ENCODE measurements at places on chromosomes 2 and 18.

GRCh38 chr2:145017149-145017548 lies 497.2 kb upstream of the ZEB2 start:
- DNase-seq, result no peak

DNA sequence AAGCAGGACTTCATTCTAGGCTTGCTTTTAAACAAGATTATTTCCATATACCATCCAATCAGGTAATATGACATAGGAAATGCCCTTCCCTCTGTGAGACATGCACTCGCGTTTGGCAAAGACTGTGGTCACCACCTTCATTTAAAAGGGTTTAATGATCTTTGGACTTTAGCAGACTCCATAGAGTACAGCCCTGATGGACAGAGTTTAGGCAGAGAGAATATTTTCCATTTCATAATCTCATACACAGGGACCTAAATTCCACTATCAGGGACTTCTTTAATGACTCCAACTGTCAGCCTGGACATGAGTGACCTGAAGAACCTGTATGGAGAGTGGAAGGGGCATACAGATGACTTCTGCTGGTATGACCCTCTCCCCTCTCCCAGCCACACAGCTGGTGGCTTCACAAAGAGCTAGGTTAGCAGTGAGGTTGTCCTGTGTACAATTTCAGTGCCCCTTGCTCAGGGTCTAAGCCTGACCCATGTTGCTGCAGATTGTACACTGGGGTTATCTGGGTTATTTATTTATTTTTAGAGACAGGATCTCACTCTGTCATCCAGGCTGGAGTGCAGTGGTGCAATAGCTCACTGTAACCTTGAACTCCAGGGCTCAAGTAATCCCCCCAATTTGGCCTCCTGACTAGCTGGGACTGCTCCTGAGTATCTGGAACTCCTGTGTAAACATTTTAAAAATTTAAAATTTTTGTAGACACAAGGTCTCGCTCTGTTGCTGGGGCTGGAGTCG lies 59.2 kb downstream of the PTPRM start:
- no peak for DNase-seq

- DNase-seq, result no peak
These were observed 75.0 kb downstream of the PTGR3 start for GRCh38 chr18:75133721-75134610.

DNA sequence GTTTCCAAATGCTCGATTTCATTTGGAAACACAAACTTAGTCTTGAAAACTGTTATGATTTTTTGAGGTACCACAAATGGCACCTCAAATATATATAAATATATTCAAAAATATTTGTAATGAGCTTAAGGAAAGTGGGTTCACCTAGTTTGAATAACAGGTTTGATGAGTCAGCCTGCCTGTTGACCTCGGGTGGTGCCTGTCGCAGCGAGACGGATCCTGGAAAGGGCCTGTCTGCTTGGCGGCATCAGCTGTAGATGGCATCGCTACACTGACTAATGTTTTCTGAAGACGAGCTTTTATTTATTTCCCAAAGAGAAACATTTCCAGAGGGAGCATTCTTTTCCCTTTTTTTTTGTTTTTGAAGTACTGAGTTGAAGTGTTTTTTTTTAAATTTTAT lies 6.9 kb downstream of the ALLC start:
- no peak for DNase-seq

GRCh38 chr2:102271844-102272243 lies 39.5 kb upstream of the IL1RL1 start:
- no peak for DNase-seq

- DNase-seq, result no peak
These were observed 173.4 kb downstream of the ANAPC1 start for GRCh38 chr2:111710613-111711012.

DNA sequence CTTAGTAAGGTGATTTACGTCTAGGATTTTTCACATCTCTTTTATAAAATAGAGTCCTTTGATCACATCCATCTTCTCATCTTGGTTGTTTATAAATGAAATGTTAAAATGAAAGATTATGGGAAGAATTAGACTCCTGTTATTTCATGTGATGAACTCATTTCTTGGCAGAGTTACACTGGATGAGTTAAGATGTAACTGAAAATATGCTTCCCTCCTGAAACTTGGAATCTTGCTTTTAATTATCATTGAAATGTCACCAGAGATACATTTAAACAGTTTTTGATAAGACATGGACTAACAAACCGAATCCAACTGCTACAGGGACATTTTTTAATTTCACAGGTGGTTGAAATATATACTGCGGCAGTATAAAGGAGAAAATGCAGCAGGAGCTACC lies 274.0 kb downstream of the DLGAP1 start:
- peak; percentile 1 for DNase-seq

DNA sequence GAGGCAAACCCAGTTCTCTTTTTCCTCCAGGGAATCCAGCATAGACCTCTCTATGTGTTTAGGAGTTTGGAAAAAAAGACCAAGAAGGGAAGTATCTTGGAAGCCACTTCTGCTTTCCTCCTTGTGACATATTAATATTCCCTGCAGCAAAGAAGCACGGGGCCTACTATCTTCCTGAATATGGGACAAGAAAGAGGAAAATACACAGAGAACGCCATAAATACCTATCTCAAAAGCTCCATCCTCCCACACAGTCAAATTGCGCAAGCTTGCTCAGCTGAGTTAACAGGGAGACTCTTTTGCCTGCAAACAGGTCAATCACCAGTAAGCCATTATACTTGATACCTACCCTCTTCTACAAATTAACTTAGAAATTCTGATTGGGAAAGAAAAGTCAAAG lies 16.7 kb upstream of the RAPH1 start:
- peak; percentile 51 for DNase-seq

- peak; percentile 28 for DNase-seq
These were observed 14.9 kb upstream of the SNED1 start for GRCh38 chr2:240983361-240983995.

DNA sequence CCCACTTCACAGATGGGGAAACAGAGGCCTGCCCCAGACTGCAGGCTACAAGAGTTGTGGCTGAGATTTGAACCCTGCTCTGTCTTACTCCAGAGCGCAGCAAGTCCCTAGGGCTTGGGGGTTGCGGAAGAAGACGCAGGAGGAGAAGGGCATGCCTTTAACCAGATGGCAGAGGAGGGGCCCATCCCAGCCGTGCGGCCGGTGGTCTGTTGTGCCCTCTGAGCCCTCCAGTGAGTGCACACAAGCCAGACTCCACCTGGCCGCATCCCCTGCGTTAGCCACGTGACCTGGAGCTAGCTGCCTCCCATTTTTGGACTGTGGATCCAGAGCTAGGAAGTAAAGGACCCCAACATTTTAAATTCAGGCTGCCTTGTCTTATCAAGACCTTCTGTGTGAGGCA lies 2.8 kb downstream of the KCNIP3 start:
- DNase-seq, result no peak

GRCh38 chr2:3654011-3654410 lies 4.0 kb upstream of the ALLC start:
- DNase-seq, result no peak

GRCh38 chr2:3483227-3483985 lies 35.9 kb downstream of the ADI1 start:
- peak; percentile 94 for DNase-seq

DNA sequence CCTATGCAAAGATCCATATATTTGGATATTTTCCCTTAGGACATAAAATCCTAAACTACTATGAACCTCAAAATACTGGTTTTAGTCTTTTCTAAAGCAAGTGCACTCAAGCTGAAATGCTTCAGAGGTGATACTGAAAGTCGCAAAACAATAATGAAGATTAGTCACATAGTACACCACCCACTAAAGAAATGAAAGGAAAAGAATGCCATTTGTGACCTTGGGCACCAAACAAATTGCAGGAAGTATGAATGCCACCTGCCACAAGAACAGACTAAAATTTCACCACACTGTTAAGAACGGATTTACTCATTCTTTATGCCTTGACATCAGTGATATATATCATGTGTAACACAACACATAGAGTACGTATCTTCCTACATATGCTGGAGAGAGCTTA lies 161.5 kb downstream of the ZNF521 start:
- no peak for DNase-seq

- DNase-seq, result peak; percentile 42
These were observed 42.5 kb downstream of the DOCK10 start for GRCh38 chr2:224999754-225000153.

- no peak for DNase-seq
These were observed 75.6 kb upstream of the ARHGAP28 start for GRCh38 chr18:6653880-6654279.

DNA sequence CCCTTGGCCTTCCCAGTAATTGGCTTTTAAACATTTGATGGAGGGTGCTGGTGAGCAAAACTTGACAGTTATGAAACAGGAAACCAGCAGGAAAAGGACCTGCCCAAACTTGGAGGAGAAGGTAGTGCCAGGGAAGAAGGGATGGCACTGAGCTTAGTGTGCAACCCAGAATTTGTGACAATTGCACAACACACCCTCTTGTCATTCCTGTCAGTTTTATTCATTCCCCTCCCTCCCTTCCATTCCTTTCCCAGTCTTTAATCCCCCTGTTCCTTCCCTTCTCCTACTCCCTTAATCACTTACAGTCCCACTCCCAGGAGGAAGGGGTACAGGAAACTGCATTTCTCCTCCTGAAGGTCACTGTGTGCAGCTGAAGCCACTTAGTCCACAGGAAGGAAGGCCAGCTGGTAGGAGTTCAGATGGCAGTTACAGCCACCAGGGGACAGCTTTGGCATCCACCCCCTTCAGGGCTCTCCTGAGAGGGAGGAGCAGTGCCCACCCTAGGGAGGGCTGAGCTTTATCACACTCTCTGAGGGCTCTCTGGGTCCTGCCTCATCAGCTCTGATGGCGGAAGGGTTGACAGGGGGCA lies 24.0 kb upstream of the SIGLEC15 start:
- peak; percentile 42 for DNase-seq

DNA sequence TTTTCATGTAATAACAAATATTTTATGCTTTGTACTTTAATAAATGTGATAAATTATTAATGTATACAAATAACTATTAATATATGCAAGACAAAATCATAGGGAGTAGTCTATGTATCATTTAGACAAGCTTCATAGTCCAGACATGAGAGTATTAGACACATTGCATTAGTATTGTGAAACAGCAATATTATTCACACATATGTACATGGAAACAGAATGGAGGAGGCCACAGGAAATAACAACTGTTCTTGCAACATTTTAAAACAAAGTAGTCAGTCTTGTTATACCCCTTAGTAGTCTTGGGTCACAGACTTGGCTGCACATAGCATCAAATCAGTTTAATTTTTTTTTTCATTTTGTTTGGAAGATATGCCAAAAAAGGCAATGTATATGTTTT lies 15.8 kb downstream of the DSC1 start:
- DNase-seq, result no peak

- DNase-seq, result no peak
These were observed 1.6 kb downstream of the TMEM178A start for GRCh38 chr2:39667104-39667885.

- no peak for DNase-seq
These were observed 5.3 kb downstream of the GLI2 start for GRCh38 chr2:120740765-120741524.

- peak; percentile 93 for DNase-seq
These were observed 215.3 kb downstream of the RND3 start for GRCh38 chr2:150271952-150272802.

GRCh38 chr18:31041271-31042083 lies 1.1 kb downstream of the DSC3 start:
- no peak for DNase-seq

DNA sequence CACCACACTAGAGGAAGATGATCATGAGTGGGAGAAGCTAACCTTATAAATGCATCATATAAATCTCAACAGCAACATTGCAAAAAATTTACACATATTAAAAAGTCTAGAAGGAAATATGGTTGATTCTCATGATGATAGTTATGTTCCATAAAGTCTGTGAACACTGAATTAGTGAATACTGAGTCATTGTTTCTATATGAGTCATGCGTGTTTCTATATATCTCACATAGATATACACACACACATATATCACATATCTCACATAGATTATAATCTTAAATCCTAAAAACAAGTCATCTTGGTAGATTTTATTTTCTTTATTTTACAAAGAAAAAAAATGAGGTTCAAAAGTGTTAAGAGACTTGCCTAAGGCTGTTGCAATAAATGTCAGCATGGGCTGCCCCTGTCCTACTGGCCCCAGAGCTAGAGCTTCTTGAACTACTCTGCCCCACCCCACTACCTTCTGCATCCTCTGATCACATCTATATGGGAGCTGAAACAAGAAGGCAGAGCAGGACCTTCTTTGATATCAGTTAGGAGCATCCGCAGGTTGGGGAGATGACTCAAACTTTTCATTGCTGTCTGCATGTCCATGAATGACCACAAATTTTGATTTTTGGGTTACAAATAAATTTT lies 81.8 kb upstream of the ADAM23 start:
- DNase-seq, result no peak

GRCh38 chr2:20738772-20739171 lies 71.8 kb downstream of the GDF7 start:
- no peak for DNase-seq

DNA sequence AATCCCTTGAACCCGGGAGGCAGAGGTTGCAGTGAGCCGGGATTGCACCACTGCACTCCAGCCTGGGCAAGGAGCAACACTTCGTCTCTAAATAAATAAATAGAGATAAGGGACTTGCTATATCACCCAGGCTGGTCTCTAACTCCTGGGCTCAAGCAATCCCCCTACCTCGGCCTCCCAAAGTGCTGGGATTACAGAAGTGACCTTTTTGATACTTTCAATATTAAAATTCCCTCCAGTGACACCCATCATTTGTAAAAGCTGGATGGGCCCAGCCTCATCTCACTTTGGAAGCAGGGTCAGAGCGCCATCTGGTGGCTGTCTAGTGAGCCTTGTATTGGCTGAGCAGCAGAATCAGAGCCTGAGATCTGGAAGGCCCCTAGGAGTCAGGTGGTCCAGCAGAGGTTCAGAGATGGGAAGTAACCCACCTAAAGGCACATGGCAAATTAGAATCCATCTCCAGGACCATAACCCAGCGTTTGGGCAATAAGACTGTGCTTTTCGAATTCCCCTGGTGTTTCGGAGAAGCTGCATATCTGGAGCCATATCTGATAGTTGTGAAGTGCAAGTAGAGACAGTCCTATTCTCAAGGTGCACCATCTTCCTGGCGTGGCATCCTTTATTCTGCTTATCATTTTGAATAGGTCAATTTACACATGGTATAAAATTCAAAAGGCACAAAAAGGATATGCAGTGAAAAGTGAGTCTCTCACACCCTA lies 18.3 kb upstream of the SLC35F6 start:
- DNase-seq, result peak; percentile 68

- peak; percentile 95 for DNase-seq
These were observed at the start of gene EIF5B for GRCh38 chr2:99337113-99338028. Gene EIF5B (plus strand): TSS chr2:99337389. CDS start chr2:99337555, 166 bp downstream.
